ENCODE measurements at places on chromosomes 11 and 22. TPM values are rescaled to one million over a fixed set of nuclear protein-coding genes. Genes with fewer than 3 reads are reported as not detected.
A peak's percentile ranks its signal among the peaks of the same experiment; 100 is the strongest.

DNA sequence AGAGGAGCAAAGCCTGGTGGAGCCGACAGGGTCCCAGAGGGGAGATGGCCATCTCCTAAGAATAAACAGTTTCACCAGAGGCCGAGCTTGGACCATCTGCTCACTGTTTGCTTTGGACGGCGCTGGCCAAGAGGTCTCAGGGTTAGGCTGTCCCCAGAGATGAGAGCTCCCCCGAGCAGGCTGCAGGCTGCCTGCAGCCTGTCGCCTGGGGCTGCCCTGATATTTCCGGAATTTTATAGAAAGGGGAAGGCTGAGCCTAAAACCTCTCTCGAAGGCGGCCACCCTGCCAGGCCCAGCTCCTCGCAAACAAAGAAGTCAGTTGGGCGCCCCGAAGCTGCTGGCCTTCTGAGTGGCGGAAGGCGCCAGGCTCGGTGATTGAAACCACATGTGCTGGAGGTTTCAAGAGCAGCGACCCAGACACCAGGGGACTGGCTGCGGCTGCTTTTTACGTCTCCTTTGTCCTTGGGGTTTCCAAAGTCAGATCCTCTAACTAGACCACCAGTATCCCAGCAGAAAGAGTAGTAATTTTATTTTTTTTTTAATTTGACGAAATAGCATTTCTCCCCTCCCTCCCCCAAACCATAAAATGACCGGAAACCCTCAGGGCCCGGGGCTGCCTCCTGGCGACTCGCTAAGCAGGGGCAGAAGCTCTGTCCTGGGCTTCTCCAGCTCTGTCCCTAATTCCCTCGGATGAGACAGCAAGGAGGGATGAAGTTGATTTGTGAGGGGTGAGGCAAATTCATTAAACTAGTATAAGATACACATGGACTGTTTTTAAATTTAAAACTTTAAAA is 57.4 kb downstream of the CLMP start:
- DNase-seq = peak; percentile 93

GRCh38 chr11:123238297-123238696 is 43.2 kb upstream of the CLMP start:
- no peak for DNase-seq

GRCh38 chr11:70005107-70005818 is 72.9 kb upstream of the ANO1 start:
- DNase-seq = no peak

DNA sequence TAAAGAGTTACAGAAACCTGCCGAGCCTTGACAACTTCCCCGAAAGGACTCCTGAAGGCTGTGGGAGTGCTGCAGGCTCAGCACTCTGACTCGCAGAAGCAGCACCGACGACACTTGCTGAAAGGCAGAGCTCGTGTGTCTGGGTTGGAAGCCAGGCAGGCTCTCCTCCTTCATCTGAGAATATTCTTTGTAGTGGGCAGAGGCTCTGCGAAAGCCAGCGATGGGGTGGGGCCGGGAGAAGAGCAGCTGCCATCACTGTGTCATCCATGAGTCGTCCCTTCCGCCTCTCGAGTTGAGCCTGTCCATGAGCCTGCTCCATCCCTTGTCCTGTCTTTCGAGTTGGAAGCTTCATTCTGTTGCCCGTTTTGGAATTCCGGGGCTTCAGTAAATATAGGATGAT is 11.9 kb downstream of the GLB1L2 start:
- no peak for DNase-seq

- DNase-seq = no peak
Measured at GRCh38 chr11:6703247-6704063, 20.3 kb upstream of the MRPL17 start.

DNA sequence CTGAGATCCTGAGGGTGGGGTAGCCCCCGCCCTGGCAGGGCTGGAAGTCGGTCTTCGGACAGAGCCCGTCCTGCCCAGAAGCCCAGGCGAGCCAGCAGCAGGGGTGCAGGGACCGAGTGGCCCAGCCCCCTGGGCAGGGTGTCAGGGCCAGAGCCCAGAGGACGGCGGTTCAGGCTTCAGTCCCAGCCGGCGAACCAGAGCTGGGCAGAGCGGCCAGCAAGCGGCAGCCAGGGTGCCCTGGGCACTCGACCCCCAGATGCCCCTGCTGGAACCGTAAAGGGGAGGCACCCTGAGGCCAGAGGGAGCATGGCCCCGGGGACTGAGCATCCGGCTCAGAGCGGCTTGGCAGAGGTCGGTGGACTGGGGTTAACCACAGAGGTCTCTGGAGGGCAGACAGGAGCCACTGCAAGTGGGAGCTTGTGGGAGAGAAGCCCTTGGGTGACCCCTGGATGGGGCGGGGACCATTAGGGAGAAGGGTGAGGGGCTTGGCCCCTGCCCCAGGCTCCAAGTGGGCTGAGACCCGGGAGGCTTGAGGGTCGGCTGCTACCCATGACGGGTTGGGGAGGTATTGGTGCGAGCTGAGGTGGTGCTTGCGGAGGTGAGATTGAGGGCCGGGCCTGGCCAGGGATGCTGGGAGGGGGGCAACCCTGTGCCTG is 15.9 kb downstream of the LSP1 start:
- DNase-seq = no peak

DNA sequence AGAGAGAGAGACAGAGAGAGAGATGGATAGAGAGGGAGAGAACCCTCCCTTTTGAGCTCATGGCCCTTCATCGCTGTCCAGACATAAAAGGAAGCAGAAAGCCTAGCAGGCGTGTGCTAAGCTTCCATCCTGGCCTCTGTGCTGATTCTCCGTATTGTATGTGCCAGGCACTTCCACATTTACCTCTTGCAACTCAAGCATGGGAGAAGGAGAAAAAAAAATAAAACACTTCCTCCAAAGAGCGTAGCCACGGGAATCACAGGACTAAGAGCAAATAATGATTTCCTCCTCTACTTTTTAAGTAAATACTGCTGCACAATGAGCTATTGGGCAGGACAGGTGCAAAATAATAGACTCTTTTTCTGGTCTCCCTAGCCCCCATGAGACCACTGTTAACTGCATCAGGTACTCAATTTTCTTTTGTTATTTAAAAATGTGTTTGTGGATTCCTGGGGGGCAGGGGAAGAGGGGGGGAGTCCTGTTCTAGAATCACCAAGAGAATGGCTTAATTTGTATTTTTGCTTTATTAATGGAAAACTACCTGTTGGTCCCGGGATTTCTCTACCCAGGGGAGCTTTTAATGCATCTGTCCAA is 154.3 kb downstream of the NXPE2 start:
- DNase-seq = no peak

- DNase-seq = peak; percentile 83
Measured at GRCh38 chr22:49768951-49769690, 58.6 kb downstream of the BRD1 start.

GRCh38 chr11:48051217-48051830 is 71.0 kb downstream of the PTPRJ start:
- no peak for DNase-seq

DNA sequence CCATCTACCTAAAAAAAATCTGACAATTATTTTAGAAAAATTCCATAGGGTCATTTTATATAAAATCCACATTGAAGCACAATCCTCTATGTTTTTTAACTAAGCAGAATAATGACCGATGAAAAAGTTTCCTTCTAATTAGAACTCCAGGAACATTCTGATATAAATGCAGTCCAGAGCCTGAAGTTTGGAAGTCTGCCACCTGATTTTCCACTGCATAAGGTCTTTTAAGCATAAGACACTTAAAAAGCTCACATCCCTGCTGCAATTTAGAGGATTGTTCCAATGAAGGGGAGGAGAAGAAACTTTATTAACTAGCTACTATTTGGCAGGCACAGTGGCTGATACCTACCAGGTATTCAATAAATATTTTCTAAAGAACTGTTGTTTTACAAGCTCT is 570.3 kb upstream of the ANO5 start:
- no peak for DNase-seq

- DNase-seq = no peak
Measured at GRCh38 chr11:126311401-126312291, 7.8 kb downstream of the DCPS start.

GRCh38 chr22:24460418-24461089 is 33.2 kb downstream of the ADORA2A start:
- no peak for DNase-seq

- DNase-seq = no peak
Measured at GRCh38 chr22:47626428-47627390, 864.3 kb downstream of the TBC1D22A start.

GRCh38 chr22:43911351-43911750 is 12.3 kb upstream of the PNPLA3 start:
- no peak for DNase-seq

- peak; percentile 77 for DNase-seq
Measured at GRCh38 chr22:23673826-23674690, 16.8 kb upstream of the RGL4 start.

DNA sequence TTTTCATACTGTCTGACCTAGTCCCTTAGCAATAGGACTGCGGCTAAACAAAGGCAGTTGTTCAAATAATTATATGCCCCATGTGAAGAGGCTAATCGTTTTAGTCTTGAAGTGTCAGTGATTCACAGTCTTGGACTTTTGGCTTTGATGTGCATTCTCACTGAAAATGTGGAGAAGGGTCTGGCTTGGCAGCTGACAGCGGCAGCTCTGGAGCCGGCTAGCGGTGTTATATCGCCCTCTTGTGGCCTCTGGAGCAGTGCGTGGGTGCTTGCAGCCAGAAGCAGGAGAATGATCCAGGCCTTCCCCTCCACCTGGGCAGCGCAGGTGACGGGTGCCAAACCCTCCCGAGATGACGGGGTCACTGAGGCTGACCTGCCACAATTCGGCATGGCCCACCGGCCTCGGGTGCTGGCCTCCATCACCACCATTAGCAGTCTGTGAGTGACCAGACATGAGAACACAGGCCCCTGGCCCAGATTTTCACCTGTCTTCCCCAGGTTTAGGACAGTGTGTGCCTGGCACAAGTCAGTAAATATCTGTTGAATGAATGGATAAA is 90.3 kb upstream of the PITPNB start:
- DNase-seq = no peak

CCDC87 gene
- 0.27 TPM for total RNA-seq

BDNF gene
- 4.4 TPM for total RNA-seq

SLC25A18 gene
- total RNA-seq = not detected

HPX gene
- 3.8 TPM for total RNA-seq

SLC22A12 gene
- not detected for total RNA-seq

APOL4 gene
- total RNA-seq = 0.12 TPM

MMP13 gene
- 6.5 TPM for total RNA-seq
